ENCODE measurements at places on chromosomes 4 and X. TPM values are rescaled to one million over a fixed set of nuclear protein-coding genes. Genes with fewer than 3 reads are reported as not detected.

Gene TMPRSS11F
- 29.7 TPM for total RNA-seq

Gene PNCK
- 2.1 TPM for total RNA-seq

Gene DCHS2
- total RNA-seq = 0.42 TPM

Gene BEND4
- total RNA-seq = not detected

Gene AWAT2
- total RNA-seq = 2.2 TPM

Gene CT45A1
- total RNA-seq = not detected

Gene XPNPEP2
- 5.0 TPM for total RNA-seq

Gene XG
- total RNA-seq = 40.7 TPM

Gene TMEM165
- 149 TPM for total RNA-seq

DNA sequence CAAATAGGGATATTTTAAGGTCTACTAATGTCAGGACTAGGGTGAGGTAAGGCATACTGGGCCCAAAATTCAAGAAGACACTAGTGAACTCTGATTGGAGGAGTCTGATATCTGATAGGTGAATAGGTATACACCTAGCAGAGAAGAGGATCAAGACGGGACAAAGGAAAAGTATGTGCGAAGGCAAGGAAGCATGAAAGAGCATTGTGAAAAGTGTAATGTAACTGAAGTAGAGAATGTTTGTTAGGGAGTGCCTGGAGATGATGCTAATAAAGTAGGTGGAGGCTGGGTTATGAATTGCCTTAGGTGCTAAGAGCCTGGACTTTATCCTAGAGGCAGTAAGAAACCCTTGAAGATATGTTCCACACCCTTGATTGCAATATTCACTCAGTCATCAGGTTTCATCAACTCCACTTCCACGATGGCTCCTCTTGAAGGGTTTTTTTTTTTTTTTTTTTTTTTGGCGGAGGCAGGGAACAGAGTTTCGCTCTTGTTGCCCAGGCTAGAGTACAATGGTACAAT is 49.9 kb upstream of the XIAP start:
- DNase-seq = no peak

DNA sequence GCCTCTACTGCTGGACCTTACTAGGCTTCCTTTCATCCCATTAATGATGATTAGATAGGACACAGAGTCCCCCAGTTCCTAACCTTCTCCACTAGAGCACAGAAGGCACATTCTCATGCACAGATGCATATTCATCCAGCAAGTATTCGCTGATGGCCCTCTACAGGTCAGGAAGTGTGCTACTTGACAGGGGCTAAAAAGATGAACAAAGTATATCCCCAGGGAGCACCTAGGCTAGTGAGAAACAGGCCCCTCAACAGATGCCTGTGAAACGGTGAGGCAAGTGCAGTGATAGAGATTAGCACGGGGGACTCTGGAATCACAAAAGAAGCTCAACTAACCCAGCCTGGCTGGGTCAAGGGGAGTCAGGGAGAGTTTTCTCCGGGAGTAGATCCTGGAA is 95.8 kb downstream of the MGST2 start:
- DNase-seq = no peak

DNA sequence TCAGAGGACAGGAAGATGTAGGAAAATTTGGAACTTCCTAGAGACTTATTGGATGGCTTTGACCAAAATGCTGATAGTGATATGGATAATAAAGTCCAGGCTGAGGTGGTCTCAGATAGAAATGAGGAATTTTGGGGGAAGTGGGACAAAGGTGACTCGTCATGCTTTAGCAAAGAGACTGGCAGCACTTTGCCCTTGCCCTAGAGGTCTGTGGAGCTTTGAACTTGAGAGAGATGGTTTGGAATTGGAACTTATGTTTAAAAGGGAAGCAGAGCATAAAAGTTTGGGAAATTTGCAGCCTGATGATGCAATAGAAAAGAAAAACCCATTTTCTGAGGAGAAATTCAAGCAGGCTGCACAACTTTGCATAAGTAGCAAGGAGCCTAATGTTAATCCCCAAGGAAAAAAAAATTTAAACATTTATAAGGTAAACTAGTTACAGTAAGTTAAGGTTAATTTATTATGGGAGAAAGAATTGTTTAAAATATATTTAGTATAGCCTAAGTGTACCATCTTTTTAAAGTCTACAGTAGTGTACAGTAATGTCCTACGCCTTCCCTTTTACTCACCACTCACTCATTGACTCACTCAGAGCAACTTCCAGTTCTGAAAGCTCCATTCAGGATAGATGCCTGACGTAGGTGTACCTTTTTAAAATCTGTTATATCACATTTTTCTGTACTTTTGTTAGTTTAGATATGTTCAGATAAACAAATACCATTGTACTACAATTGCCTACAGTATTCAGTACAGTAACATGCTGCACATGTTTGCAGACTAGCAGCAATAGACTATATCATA is 101.2 kb downstream of the FAM13A start:
- DNase-seq = no peak

DNA sequence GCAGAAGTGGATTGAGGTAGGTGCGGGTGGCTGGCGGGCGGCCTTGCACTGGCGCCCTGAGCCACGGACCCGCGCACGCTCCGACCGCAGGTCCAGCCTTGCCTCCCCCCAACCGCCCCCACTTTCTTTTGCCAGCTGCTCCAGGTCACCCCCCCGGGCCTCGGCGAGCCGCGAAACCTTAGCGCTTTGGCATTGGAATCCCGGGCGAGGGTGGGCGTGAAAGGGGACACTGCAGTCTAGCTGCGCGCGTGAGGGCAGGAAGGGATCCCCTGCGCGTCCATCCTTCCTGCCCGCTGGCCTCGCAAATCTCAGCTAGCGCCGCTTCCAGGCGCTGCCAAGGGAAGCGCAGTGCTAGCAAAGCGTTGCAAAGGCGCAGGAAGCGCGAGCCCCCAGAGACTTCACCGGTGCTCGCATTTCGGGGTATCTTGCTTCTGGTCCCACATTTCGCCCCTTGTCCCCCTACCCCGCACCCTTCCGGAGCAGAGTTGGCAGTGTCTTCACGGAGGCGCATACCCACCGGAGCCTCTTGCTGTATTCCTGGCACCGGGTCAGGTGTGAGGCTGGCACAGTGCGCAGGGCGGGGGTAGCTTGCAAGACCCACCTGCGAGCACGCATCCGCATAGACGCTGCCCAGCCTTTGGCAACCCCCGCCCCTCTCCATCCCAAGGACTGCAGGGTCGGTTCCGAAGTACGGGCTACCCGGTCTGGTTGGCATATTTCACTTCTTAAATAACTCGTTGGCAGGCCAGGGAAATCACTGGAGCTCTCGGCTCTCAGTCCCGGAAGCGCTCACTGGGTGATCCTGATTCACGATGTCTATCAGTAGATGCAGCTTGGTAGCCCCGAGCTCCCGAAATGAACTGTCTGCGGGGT is 104.4 kb downstream of the UCHL1 start:
- DNase-seq = peak; percentile 36

- no peak for DNase-seq
Observed at GRCh38 chr4:121064482-121064881, 7.9 kb downstream of the NDNF start.

DNA sequence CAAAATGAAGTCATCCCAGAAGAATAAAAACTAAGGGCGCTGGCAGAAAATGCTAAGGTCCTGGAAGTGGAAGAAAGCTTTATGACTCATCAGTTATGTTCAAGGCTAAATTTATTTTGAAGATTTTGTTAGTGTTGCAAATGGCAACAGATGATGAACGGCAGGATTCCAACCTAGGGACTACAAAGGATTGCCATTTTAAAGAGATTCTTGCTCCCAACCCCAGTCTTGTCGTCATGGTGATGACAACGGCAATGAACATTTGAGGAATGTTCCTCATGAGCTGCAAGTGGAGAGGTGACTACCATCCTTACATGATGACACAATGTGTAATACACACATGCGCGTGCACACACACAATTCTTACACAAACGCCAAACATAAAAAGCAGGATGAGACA is 54.4 kb upstream of the FTHL17 start:
- no peak for DNase-seq

GRCh38 chr4:103011378-103012025 is 8.0 kb downstream of the SLC9B1 start:
- DNase-seq = peak; percentile 82

GRCh38 chrX:19368576-19368975 is 24.8 kb downstream of the PDHA1 start:
- no peak for DNase-seq

DNA sequence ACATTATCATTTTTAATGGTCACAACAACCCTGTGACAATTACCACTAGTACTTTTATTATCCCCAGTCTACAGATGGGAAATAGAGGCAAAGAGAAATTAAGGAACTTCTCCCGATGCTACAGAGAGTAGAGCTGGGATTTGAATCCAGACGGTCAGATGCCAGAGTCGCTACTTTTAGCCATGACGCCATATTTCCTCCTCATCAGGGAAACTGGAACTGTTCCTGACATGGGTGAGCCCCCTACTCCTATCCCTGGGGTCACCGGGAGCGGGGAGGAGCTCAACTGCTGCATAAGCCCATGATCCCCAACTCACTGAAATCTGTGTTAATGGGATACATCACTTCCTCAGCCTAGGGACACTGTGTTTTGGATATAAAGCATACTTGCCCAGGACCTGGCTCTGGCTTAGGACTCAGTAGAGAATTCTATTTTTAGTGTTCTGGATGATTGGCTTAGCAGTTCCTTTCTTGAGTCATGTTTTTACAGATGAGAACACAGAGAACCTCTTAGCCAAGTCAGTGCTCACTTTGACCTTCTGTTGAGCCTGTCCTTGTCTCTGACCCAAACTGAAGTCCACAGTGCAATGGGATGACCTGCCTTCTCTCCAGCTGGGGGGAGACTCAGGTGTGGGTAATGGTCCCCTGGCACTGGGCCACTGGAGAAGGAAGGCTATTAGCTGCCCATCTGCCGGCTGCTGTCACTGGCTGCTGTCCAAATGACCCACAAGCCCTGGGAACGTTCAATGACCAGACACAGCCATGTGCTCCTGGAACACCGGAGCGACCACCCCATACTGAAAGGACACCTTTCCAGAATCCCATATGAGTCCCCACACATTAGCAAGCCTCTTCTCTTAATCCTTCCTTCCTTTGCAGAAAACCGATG is 90.8 kb upstream of the SHISA3 start:
- no peak for DNase-seq

DNA sequence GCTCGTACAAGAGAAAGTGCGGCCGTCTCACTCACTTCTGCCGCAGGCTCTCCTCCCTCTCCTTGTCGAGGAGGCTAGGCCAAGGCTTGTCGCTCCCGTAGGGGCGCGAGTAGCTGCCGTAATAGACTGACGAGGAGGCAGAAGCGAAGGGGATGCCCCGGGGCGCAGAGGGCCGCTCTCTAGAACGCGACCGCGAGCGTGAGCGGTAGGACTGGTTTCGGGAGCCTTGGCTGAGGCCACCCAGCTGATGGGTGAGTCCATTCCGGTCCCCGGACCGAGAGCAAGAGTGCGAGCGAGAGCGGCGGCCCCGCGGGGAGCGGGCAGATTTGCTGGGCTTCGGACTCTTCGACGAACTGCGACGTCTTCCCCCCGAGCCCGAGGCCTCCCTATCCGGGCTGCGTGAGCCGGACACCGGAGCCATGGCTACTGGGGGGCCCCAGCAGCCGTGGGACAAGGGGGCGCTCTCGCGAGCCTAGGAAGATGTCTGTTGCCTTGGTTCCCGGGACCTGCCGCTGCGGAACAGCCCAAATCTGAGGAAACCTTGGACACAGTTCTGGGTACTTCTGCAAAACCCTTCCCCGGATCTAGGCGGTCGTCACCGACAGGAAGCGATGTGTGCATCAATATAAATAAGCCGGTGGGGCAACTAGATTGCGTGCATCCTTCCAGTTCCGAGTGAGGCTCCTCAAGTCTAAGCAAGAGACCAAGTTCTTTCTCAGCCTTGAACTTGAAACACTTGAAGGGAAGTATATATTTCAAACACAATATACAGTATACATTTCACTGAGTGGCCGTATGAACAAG is at the start of gene NKAP:
NKAP (minus strand) TSS at position 567 of the 804 bp plus-strand sequence; CDS start at position 421, 146 bp downstream.
- DNase-seq = peak; percentile 84

- DNase-seq = no peak
Observed at GRCh38 chr4:185019456-185020292, 1.4 kb downstream of the HELT start.

- no peak for DNase-seq
Observed at GRCh38 chr4:4427886-4428285, 41.0 kb downstream of the NSG1 start.

GRCh38 chrX:154420402-154420756 is 8.1 kb upstream of the ATP6AP1 start:
- no peak for DNase-seq

DNA sequence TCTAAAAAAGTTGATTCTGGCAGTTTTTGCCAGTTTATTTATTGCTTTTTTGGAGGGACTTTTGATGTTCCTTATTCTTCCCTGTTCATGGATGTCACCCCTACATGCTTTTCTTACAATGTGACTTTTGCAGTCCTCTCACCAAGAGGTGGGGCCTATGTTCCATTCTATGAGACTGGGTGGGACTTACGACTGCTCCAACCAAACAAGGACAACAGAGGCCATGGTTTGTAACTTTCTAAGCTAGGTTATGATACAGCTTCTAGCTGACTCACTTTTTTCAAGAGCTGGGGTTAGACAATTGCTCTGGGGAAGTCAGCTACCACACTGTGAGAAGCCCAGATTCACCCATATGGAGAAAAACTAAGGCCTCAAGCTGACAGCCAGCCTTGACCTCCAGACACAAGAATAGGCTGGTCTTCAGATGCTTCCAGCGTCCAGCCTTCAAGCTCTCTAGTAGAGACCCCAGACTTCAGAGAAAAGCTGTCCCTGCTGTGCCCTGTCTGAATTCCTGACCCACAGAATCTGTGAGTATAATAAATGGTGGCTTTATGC is 39.5 kb downstream of the ENOPH1 start:
- DNase-seq = no peak
